ENCODE measurements at places on chromosomes 12 and 14.

DNA sequence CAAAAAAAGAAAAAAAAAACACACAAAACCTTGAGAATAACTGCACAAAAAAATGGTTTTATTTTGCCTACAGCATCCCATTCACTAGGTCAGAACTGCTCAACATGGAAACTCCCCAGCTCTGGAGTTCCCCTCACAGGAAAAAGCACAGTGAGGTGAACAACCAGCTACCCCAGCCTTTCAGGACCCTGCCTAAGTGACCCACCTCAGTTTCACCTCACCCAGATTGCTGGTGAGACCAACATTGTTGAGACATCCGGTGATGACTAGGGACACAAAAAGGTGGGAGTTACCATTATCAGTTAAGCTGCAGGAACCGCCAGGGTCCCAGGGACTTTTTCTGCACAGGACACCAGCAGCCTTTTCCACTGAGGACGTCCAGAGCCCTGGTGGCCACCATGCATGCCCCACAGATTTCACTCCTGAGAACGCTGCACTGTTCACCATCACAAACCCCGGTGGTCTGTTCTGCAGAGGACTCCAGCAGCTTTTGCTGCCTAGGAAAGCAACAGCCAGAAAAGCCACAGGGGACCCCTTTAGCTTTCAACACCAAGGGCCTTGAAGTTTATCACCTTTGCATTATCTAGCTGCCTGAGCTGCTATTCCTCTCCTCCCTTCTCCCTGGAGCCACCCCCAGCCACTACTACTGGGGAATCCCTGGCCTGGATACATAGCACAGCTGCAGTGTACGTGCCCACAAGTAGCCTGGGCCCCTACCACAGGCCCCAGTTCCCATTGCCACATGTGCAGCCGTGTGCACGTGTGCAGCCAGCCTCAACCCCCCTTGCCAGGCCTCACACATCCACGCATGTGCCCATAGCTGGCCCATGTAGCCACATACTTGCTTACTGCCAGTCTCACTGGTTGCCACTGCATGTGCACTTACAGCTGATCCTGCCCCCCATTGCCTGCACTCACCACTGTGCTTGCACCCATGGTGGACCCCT lies 62.5 kb upstream of the FAR2 start:
- no peak for DNase-seq

DNA sequence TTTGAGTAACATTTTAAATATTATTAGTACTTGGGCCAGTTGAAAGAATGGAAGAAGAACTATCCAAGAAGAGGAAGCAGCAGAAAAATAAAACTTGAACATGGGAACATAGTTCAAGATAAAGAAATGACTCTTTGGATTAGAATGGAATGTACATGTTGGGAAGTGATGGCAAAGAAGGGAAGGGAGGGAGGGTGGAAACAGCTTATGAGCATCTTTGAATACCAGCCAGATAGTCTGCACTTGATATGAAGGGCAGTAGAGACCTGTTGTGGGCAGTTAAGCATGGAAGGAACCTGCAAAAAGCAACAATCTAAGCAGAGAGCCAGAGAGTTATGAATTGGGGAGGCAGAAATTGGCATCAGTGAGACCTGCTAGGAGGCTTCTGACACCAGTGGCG lies 10.0 kb upstream of the IL22 start:
- peak; percentile 78 for DNase-seq

DNA sequence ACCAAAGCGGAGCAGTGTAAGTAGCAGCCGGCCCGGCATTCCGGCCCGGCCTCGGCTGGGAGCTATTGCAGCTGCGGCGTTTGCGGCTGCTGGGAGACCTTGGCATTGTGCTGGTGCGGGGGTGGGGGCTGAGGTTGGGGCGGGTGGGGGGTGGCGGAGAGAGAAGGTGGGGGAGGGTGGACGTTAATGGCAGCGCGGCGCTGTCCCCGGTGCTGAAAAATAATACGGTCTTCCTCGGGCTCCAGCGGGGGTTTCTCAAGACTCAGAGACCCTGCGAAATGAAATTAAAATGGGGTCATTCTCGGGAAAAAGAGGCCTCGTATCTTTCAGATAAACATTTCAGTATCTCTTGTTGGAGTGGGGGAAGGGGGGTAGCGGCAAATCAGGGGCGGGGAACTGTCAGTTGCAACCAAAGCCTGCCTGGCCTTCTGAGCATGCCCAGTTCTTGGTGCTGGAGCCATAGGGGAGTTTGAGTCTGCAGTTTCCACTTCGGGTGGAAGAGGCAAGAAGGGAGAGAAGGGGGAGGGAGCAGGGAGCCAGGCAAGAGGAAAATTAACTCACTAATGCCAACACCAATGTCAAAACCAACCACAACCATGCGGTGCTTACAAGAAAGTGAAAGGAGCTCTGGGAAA lies 414 bp downstream of the UNC79 start:
- DNase-seq = peak; percentile 1

- peak; percentile 17 for DNase-seq
Measured at GRCh38 chr12:92928421-92928961, 604 bp downstream of the EEA1 start.

DNA sequence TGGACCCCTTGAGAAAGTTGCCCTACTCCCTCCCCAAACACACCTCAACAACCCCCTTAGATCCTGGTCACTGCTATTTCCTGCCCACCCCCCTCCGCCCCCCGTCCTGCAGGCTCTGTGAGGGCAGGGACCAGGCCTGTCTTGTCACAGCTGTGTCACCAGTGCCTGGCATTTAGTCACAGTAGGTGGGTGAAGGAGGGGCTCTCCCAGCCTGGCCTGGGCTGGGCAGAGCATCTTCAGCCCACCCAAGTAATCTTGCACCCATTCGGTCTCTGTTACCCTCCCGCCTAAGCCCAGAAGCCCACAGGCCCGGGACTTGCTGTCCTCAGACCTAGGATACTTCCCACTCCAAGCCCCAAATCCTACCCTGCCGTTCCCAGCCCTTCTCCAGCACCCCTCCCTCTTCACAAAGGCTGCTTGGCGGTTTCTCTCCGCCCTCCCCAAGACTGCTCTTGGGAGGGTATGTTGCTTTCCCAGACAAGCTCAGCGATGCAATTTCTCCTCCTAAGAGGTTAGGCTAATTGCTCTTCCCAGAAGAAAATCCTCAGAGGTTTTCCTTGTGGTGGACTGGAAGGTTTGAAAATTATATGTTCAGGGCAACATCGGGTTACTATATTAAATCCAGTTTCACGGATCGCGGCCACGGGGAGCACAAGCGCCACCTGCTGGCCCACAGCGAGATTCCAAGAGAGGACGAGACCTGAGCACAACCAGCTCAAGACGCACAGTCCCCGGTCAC lies 50.8 kb upstream of the ZFP36L1 start:
- peak; percentile 71 for DNase-seq

DNA sequence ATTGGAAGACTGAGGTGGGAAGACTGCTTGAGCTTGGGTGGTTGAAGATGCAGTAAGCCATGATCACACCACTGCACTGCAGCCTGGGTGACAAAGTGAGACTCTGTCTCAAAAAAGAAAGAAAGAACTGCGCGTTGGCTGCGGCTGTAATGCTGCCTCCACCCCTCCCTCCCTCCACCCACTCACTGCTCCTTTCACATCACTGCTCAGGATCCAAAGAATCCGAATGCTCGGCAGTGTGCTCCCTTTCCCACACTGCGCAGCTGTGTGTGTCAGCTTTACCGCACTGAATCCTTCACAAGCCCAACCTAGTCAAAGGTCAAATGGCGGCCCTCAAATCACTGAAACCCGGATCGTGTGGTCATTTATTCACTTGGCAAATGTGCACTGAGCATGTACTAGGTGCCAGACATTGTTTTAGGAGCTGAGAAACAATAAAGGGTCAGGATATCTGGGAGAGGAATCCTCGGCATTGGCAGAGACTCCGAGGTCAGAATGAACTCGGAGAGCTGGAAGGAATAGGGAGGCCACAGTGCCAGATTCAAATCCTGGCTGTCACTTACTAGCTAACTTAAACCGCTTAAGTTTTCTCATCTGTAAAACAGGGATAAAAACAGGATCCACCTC lies 11.5 kb upstream of the TDRD9 start:
- DNase-seq = no peak

DNA sequence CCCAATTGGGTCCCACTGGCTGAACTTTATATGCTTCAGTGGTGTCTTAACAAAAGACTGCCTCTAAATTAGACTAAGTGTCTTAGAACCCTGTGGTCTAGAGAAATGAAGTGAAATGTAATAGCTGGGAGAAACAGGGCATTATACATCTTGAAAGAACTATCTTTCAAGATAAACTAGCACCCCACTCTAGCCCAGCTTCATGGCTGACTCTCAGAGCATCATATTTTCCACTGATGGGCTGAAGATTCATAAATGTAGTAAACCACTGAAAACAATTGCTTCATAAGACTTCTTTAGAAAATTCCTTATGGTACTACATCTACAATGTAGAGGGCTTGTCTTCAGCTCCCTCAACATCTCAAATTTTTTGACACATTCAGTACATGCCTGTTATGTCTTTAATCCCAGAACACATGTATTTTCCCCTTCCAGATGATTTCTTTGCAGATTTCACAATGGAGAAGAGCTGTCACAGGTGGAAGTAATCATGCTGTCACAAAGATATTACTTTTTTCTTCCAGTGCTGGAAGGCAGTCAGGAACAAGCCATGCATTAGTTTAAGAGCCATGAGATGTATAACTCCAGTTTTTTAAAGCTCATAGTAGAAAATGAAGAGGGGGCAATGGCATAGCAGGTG lies 48.5 kb downstream of the IFNG-AS1 start:
- no peak for DNase-seq

DNA sequence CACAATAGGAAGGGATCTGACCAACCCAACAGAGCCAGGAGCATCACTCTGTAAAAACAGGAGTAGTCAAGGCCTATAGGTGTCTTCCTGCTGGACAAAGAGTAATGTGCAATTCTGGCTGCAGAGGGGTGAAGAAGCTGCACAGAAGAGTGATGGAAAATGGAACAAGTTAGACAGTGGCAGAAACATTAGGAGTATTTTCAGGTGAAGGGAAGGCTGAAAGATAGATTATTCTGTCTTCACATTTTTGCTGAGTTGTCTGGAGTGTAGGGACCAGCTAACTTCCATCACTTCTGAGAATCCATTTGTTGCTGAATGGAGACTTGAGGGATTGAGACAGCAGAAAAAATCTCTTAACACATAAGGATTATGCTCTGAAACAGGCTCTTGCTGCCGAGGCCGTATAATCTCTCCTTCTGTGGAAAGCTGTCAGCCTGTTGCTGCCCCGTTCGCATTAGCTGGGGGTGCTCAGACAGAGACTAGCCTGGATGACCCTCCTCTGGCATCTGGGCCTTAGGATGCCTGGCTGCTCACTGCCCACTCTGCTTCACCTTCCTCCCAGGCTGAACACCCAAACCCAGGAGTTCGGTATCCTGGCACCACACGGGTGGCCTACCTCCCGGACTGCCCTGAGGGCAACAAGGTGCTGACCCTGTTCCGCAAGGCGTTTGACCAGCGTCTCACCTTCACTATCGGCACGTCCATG lies 3.1 kb upstream of the ARHGEF25 start:
- no peak for DNase-seq

GRCh38 chr12:69779928-69780327 lies 41.3 kb downstream of the RAB3IP start:
- peak; percentile 35 for DNase-seq

DNA sequence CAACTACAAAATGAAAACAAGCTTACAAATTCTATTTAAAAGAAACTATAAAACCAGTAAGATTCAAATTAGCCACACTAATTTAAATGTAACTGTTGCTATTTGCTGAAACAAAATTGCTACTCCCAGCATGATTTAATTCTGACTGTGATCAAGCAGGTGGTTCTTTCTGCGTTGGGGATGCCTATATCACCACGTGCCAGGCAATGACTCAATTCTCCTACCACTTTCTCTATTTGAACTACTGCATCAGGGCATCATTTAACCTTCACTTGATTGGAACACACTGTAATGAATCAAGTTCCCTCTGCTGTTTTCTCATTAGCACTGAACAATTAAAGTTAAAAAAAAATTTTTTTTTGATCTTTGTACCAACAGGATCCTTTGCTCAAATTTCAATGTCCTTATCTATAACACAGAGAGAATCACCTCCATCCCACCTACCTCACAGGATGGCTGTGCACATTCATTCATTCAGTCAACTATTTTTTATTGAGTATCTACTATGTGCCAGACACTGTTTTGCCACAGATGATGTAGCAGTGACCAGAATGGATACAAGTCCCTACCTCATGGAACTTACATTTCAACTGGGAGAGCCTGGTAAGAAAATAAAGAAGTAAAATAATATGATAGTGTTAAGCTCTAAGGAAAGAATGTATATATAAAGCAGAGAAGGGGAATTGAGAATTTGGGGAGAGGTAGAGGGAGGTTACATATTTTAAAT lies 8.0 kb upstream of the ACTN1 start:
- no peak for DNase-seq

DNA sequence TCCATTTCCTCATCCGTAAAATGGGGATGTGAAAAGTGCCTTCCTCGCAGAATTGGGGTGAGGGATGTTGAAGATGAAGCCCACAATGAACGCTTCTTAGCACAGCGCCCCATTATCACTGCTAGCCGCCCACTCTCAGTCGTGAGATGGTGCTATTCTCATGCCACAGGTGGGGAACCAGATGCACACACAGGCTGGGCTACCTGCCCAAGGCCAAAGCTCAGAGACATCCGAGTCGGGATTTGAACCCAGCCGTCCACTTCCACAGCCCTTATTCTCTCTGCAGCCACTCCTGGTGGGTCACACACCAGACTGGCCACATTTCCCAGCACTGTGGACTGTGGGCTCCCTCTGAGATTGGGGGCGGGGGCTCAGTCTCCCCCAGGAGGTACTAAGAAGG lies 55.8 kb downstream of the BCL11B start:
- DNase-seq = no peak

Data from fibroblast of skin of scalp (primary cell).